Substantia nigra (tissue), 51 donors: ENCODE measurements at places on chromosomes 5 and 9.

DNA sequence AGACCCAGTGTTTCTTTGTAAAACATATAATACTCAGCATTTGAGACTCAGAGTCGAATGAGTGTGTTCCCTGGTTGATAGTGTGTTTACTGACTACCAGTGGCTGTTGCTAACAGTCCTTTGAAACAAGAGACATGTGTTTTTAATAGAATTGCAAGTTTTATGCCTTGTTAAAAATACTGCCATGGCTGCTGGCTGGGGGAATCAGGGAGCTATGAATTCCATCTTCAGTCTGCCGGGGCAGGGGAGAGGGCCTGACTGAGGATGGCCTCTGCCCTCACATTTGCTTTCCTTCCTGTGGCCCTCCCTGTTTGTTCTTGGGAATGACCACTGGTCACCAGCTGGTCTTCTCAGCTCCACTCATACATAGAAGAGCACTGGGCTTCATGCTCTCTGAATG is 63.8 kb downstream of the PDZD2 start:
- no peak for DNase-seq

DNA sequence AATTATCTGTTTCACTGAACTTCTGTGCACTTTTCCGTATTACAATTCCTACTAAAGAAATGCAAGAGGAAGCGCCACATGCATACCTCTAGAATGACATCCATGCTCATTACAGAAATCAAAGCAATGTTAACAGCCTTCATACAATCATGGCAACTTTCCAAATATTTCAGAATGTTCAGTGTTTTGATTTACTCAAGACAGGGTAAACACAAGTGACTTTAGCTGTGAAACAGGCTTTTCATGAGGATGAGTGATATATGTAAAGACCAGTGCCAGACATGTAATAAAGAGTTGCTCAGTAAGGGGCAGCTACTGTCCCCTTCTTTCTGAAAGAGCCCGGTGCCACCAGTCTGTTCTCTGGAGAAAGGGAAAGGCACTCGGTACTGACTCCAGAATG is 4.7 kb downstream of the BOD1 start:
- DNase-seq = no peak

DNA sequence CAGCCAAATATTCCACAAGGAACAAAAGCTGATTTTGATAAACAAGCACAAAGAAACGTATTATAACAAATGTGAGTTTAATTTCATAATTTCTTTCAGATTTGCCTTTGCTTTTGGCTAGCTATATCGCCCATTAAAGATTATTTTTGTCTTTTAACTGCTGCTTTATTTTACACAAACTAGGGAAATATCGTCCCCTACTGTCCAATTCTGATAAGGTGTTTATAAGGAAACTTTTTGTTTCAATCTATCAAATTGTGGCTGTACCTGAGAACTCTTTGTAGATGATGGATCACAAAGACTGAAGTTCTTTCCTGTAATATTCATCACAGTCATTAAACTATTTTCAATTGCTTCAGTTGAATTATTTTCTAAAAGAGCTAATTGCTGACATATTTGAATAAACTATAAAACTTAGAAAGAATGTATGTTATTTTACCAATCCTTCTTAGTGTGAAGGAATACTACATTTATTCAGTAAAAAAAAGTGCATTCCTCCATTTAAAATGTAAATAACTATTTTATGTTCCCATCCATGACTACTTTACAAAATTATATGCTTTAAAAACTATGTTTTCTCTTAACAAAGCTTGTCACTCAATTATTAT is 431.3 kb upstream of the ITGA1 start:
- no peak for DNase-seq

DNA sequence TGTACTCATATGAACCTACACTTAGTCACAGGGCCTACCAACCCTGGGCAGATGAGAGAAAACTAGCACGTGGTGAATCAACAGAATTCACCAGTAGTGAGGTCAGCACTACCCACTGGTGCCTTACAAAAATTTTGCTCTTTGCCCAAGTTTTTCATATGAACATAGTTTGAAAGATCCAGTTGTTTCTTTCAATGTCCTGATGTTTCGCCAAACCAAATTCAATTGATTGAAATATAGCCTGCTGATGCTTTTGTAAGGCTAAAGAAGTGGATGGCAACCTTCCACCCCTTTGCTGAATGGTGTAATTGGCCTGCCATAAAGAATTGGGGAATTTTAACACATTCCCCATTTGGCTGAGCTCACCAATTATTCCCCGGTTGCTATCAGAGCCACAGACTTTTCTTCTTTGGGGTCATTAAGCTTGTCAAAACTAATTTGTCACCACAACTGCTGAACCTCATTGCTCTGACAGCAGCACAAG is 339.2 kb downstream of the GLIS3 start:
- DNase-seq = no peak

DNA sequence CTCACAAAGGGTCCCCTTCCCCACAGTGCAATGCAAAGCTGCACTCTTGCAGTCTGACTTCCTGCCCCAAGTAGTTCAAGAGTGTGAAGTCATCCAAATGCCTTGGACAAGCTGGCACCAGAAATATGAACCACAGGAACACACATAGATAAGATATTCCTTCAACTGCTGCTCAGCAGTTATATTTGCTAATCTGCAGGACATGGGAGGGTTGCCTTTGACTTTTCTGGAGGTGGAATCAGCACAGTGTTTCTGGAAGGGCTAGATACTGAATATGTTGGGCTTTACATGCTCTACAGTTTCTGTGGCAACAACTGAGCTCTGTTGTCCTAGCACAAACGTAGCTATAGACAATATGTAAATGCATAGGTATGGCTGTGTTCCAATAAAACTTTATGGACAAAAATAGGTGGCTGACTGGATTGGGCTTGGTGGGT is 96.7 kb upstream of the PCA3 start:
- no peak for DNase-seq

GRCh38 chr9:134299883-134300282 is 26.4 kb upstream of the RXRA start:
- no peak for DNase-seq

- DNase-seq = no peak
These were observed 45.9 kb downstream of the TTC1 start for GRCh38 chr5:160054831-160055230.

DNA sequence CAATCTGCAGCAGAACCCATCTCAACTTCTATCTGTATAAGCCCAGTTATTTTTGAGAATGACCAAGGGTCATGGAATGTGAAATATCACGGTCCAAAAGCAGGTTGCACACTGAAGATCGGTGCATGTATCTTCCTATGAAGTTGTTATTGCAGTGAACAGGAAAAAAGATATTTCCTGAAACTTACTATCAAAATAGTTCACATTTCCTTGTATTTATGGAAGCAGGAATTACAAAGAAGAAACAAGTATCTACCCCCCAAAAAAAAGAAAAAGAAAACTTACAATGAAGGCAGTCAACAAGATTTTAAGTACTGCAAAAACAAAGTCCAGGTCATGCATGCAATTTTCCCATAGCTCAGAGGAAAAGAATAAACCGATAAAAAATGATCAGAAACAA is 70.0 kb downstream of the MPDZ start:
- DNase-seq = no peak

DNA sequence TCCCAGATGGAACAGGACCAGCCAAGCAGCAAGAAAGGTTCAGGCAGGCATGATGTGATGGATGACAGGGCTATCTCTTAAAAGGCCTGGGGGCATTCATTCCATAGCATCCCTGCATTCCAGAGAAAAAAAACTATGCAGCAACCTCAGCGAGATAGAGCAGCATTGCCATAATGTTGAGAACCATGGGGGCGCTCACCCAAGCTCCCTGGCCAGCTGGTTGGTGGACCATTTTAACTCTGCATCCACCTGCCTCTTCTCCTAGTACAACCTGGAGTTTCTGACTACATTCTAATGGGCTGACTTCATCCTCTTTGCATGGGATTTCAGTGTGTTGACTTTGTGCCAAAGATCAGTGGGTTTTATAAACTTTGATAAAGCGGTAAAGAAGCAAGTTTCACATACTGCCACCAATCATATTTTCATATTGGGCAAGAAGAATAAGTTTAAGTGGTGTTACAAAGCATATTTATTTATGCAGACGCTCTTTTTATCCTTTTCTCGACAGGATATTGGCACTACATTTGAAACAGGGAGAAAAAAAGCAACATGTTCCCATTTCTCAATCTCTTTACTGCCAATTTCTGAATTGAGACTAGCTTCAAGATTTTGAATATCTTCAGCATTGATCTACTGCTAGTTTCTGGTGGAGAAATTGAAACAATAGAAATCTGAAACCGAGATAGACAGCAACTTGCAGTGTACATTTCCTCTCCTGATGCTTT is 378.3 kb upstream of the WWC1 start:
- DNase-seq = no peak

- DNase-seq = no peak
These were observed 102.6 kb downstream of the PDE4D start for GRCh38 chr5:59790776-59791475.

DNA sequence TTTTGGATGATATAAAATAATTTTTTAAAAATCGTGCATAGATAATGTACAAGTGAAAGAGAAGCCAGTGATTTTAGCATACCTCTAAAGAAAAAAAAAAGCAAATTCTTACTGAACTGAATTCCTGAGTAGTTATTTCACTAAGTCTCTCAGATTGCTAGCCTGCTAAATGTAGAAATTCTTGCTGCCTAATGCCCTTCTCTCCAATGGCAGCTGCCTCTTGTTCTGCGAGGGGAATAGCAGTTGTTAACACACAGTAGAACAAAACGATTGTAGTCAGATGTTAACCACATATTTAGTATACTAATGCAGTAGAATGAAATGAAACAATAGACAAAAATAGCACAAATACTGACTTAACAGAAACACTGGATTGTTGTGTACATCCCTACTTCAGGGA is 26.8 kb downstream of the SMAD5 start:
- no peak for DNase-seq

DNA sequence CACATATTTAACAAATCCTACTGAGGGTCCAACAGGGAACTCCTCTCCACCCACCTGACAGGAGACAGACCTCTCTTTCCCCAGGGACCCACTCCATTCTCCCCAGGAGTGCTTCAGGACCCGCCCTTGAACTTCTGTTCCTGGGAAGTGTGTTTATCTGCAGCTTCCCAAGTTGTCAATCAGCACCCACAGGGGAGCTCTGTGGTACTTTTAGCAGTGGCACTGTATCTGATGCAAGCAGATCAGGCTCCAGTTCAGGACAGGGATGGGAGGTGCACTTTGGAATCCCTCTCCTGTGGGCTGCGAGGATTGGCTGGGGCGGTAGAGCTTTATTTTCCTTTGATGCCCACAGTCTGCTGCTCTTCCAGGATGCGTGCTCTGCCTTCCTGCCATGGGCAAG is 8.7 kb downstream of the GALNT10 start:
- DNase-seq = no peak

DNA sequence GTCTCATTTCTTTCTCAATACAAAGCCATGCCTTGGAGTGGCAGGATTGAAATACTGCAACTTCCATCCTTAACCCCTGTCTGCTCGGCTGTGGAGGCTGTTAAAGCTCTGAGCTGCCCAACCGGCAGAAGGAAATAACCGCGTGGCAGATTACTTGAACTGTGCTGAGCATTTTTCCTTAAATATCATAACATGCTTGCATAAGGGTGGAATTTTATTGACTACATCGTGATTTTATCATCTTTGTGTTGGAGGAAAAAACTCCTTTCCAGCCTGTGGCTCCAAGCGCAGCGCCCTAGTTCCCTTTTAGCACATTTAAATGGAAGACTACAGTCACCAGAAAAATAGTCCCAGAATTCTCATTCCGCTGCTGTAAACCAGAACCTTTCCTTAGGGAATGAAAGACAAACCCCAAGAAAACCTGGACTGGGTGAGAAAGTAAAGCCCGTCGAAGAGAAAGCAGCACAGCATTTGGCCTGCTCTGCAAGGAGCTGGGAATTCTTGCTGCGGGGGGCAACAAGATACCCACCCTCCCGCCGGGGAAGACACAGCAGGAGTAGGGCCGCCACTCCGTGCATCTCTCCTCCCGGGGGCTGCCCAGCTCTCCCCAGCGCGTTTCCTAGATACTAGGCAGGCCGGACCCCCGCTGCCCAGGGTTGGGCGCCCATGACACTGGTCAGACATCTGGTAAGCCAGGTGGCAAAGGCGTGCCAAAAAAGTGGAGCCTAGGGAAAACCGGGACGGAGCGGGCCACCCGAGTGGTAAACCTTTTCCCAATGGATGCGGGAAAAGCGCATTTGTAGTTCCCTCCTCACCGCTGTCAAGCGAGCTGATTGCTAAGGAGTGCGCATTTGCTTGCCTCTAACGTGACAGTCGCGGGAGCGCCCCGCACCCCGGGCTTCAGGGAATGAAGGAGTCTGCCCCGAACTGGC is 1.3 kb downstream of the SHC3 start:
- no peak for DNase-seq

DNA sequence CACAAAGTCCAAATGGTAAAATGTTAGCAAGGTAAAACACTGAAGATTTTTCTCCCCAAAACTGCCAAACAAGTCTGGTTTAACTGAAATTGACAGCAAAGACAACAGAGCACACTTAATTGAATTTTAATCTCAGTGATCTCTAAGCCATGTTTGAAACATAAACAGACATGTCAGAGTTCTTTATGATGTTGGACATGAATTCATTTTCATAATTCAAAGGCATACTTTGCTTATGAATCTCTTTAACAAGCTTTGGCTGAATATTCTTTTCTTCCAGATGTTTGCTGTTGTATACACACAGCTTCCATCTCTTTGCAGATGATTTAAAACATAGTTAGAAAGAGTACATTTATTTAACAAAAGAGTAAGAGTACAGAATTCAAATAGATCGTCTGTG is 509.1 kb downstream of the RAB3C start:
- no peak for DNase-seq
